ENCODE measurements at places on chromosomes 2 and 18.

DNA sequence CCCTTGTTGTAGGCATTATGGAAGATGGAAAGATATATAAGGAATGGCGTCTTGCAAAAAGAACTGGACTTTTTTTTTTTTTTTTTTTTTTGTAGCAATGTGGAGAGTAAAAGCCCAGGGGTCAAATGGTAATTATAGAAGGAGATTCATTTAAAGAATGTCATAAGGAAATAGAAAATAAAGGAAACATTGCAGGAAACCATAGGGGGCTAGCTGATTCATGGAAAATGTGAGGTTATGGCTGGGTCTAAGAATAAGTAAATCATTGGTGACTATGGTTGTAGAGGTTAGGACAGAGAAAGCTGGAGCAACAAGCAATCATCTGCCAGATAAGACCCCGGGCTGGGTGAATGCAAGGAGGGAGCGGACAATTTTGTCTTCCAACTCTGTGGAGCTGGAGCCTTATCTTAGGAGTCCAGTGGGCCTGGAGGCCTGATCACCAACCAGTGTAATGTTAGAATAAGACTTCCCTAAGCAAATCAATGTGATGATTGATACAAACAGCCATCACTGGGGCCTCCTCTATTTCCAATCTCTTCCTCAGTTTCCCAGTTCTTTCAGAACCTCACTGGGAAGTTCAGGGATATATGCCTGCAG, 201.2 kb upstream of the TNP1 start:
- no peak for DNase-seq

GRCh38 chr2:173986805-173987204, 21.6 kb upstream of the SP3 start:
- no peak for DNase-seq

- DNase-seq: no peak
These were observed 32.4 kb upstream of the VIT start for GRCh38 chr2:36663851-36664695.

GRCh38 chr2:113937501-113937900, 47.6 kb downstream of the ACTR3 start:
- DNase-seq: no peak

- no peak for DNase-seq
These were observed 77.0 kb downstream of the GPD2 start for GRCh38 chr2:156513219-156513618.

GRCh38 chr2:108632332-108633160, 86.7 kb upstream of the RANBP2 start:
- no peak for DNase-seq

Data from stimulated activated CD8-positive, alpha-beta memory T cell treated with anti-CD3 and anti-CD28 coated beads, Interleukin-7, amount 100 ng/mL, for 48 hours (primary cell).